CD4-positive, alpha-beta T cell treated with Interferon gamma for 1 hour (primary cell): ENCODE measurements at places on chromosomes 11 and 22.

- DNase-seq: peak; percentile 32
These were observed 295.1 kb upstream of the PLET1 start for GRCh38 chr11:112555491-112556364.

DNA sequence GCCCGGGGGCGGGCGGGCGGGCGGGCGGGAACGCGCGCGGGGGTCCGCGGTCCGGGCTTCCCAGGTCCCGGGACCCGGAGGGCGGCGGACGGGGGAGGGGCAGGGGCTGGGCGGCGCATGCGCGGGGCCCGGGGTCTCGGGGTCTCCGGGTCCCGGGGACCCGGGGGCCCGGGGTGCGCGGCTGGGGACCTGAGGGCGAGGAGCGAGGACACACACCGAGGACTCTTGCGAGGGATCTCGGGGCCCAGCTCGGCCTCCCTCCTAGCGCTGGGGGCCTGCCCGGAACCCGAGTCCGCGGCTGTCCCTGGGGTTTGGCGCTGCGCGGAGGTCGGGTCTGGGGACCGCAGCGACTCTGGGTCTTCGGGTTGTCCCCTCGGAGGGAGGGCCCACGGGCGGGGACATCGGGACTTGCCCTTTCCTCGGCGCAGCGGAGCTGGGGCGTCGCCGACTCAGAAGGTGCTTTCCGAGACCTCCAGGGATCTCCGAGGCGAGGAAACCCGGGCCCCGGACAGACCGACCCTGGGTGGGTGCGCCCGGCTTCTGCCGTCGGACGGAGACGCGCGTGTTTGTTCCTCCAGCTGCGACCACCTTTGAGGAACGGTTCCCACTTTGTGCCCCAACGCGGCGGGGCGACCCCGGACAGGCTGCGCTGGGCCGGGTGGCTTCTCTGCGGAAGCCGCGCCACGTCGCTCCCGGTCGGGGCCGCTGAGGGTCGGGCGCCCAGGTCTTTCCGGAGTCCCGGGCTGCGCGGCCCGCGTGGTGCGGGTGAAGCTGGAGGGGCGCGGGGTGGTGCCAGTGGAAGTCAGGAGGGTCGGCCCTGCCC, 540 bp downstream of the PPARA start:
- DNase-seq: peak; percentile 58

- DNase-seq: peak; percentile 48
These were observed 27.8 kb upstream of the GRAMD4 start for GRCh38 chr22:46592390-46592872.

DNA sequence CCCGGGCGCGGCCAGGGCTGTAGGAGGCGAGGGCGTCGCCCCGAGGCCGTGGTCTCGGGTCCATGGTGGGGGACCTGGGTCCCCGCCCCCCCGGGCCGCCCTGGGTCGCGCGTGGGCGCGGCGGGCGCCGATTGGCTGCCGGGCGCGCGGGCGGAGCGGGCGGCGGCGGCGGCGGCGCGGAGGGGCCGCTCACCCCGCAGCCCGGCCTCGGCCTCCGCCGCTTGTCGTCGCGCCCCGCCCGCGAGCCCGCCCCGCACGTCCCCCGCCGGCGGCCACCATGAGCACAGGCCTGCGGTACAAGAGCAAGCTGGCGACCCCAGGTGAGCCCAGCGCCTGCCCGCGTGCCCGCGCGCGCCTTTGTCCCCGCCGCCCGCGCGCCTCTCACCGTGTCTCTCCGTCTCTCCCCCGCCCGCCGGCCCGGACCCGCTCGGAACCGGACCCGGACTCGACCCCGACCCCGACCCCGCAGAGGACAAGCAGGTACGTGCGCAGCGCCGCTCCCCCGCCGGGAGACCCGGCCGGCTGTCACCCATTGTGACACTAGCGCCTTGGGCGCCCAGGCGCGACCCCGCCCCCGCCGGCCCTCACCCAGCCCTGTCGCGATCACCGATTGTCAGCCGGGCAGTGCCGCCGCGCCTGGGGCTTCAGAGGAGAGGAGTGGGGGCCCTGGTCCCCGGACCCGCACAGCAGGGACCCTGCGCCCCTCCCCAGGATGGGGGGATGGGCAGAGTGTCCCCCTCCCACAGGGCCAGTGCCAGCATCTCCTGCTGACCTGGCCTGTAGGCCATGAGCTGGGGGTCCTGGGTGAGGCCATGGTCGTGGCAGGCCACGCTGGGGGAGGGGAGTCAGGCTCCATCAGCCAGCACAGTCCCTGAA, at the start of gene SEPTIN5:
Gene SEPTIN5, plus strand, starts transcription at position 192 of the 876 bp plus-strand sequence. Its CDS starts 86 bp downstream, at position 278.
- no peak for DNase-seq

DNA sequence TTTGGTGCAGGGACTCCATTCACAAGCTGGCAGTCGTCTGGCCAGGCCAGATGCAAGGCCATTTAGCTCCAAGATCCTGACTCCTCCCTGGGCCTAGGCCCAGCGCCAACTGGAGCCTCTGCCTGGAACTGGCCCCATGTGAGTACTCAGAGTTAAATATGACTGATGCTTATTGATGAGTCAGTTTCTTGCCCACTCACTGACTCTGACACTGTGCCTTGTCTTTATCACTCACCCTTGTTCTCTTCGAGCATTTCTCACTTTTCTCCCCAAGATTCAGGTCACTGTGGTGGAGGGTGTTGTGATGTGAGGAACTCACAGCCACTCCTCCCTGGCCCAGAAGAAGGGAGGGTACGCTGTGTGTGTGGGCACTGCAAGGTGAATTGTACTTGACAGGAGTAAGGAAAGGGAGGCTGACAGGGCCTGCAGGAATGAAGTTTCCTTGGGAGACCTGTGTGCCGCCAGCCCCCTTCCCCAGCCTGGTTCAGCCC, 23.2 kb upstream of the ST3GAL4 start:
- no peak for DNase-seq
